ENCODE measurements at places on chromosomes 11 and 22.
A peak's percentile ranks its signal among the peaks of the same experiment; 100 is the strongest.

DNA sequence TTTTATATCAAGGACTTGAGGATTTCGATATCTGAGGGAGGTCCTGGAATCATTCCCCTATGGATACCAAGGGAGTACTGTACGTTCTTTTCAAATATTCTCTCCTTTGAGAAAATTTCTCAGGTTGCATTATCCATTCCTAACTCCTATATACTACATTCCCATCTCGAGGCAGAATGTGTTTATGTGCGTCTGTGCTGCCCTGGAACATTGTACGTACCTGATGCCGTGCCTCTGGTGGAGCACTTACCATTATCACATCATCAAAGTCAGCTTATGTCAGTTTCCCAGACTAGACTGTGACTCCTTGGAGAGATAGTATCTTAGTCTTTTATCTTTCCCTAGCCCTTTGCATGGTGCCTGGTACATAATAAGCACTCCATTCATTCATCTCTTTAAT lies 21.7 kb downstream of the UBASH3B start:
- no peak for DNase-seq

DNA sequence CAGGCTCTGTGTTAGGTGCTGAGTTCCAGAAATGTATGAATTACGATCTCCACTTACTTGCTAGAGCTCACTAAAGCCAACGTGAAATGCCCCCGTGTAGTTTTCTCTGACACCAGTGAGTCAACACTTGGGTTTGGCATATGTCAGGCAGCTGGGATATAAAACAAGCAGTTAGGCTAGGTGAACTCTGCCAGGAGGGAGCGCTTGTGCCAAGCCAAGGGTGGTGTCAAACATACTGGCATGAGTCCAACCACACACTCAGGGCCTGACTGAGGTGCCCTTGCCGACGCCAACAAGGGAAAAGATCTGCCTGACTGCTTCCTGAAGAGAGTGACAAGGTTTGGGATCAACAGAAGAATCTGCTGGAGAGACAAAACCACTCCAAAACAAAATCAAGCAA lies 167.8 kb upstream of the NARS2 start:
- no peak for DNase-seq

DNA sequence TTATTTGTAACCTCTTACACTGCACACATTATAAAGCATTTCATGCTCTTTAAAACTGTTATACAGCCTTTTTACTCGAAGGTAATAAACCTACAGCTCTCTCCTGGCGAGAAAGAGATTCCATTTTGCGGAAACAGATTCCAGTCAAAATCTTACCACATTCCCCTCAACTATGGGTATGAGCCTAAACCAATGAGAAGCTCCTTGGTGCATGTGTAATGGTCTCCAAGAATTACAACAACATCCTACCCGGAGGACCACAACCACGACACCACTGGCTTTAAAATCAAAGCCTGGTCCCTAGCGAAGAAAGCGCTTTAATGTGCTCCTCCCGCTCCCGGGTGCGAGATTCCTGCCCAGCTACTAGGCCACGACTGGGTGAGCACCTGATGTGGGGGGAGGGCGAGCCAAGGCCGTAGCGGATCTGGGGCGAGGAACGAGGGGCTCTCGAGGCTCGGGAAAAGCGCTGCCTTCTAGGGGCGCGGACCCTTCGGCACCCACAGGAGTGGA lies 821 bp downstream of the CELF1 start:
- peak; percentile 24 for DNase-seq

DNA sequence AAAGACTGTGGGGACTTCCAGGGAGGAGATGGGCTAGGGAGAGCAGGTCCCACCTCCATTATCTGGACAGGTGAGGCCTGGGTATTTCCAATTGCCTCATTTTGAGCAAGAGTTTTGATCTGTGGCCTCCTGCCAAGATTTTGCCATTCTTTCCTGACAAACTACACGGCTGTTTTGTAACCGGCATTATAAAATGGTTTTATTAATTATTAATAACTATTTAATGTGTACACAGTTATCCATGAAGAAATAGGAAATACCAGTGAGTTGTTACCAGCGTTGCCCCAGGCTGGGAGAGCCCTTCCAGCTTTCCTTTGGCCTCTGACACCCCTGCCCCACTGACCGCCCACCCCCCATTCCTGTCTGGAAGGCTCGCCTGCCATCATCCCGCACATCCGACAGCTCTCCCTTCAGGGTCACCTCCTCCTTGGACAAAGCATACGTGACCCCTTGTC lies 14.9 kb upstream of the SEC14L3 start:
- no peak for DNase-seq

GRCh38 chr11:1779034-1779805 lies 15.5 kb upstream of the CTSD start:
- no peak for DNase-seq

DNA sequence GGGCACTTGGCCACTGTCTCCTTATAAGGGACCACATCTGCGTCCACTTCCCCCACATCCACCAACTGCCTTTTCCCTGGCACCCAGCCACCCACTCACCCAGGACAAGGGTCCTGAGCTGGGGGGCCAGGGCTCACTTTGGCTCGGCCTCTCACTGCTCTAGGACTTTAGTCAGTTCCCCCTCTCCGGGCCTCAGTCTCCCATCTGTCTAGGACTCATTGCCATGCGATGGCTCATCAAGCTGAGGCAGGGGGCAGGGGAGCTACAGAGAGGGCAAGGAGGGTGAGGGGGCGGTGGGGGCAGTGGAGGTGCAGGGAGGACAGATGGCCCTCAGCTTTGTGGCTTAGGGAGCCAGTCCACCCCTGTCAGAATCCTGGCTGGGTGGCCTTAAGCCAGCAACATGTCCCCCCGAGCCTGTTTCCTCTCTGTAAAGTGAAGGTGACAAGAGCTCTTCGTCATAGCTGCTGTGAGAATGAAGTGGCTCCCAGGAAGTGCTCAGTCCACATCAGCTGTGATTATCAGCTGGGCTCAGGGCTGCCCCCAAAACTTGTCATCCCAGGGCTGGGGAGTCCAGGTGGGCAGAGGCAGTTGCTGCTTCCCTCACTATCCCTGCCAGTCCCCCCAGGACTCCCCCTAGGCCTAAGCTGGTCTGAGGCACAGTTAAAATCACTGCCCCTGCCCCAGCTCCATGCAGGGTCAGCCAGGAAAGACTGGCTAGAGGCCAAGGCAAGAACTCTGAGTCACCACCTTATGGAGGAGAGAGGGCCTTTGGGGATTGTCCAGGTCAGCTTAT lies 14.9 kb downstream of the RAC2 start:
- DNase-seq, result no peak

GRCh38 chr22:17087498-17088131 lies 2.8 kb downstream of the IL17RA start:
- DNase-seq, result no peak

DNA sequence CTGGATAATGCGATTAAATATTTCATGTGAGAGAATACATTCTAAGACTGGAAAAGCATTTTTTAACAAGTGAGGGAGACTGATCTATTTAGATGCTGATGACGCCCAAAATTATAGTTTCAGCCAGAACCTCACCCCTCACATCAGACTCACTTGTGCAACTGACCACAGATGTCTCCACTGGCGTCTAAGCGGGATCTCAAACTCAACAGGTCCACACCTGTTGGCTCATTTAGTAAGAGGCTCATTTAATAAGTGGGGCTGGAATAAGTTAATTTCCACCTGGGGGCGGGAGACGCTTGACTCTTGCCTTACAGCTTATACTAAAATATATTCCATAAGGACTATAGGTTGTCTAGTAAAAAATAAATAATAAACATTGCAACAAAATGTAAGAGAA lies 47.5 kb downstream of the MORC2 start:
- no peak for DNase-seq

DNA sequence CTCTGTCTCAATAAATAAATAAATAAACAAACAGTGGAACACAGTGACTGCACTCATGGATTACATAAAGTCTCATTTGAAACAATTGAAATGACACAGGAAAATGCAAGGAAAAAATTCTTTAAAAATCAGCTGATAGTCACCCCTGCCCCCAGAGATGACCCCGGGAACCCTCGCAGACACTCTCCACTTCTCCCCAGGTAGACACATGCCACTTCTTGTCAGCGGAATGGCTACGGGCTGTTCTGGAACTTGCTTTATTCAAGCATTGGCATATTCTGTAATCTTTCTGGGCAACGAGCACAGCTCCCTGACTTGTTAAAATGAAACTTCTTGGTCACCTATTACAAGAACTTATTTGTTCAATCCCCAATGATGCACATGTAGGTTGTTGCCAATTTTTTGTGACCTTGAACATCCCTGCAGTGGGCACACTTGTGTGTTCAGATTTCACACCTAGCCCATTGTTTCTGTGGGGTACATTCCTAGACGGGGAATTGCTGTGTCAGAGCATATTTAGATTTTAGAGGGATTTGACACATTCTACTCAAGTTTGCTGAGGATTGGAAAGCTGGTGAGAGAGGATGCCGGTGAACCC lies 32.8 kb downstream of the MYEOV start:
- DNase-seq, result no peak

DNA sequence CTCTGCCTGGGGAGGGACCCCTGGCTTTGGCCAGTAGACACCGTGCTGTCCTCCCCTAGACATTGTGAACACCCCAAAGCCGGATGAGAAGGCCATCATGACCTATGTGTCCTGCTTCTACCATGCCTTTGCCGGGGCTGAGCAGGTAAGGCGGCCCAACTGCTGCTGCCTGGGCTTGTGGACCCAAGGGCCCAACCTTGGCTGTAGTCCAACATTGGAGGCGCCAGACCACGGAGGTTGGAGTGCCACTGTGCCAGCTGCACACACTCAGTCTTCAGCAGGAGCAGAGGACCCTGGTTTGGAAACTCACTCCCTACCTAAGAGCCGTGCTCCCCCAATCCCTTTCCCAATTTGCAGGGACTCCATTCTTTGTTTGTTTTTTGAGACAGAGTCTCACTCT lies 9.4 kb downstream of the ACTN3 start:
- no peak for DNase-seq
